ENCODE measurements at places on chromosomes 5 and 9.

DNA sequence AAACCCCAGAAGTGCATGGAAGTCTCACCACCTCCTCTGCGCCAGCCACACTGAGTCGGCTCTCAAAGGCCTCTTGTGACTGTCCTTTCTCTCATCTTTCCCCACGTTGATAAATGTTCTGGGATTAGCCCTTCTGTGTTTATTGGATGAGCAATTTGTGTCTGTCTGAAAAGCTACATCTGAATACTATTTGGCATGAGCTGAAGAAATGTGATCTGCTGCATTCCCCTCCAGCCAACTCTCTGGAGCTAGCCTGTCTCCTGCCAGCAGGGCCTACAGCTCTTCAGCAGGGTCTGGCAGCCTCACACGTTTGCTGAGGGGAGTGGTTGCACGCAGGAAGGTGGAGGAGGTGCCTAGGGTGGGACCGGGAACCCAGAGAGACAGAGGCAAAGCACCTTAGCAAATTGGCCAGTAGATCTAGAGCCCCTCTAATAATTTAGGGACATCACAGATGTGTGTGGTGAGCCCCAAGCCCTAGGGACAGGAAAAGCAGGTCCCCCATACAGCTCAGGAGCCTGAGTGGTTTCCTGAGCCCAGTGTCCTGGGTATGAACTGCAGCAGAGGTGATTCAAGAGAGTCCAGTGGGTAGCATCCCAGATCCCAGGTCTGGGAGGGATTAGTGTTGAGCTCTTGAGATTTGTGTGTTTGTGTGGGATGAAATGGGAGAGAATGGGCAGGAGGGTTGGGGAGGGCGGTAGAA lies 20.5 kb upstream of the B4GALT1 start:
- DNase-seq: no peak

DNA sequence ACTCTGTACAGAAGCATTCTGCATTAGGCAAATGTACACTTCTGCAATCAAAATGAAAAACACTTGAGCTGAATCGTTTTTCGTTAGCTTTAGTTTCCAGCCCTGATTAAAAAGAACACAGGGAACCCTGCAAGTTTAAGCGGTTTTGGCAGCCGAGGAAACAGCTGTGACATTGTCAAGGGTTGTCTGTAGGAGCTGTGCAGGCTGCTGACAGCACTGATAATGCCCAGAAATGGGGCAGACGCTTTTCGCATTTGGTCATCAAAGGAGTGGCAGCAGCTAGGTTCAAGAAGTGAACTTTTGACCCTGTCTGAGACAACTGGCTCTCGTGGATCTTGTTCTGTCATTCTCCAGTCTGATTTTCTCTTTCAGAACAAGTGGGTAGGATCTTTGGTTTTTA lies 165.6 kb upstream of the CCDC152 start:
- no peak for DNase-seq

DNA sequence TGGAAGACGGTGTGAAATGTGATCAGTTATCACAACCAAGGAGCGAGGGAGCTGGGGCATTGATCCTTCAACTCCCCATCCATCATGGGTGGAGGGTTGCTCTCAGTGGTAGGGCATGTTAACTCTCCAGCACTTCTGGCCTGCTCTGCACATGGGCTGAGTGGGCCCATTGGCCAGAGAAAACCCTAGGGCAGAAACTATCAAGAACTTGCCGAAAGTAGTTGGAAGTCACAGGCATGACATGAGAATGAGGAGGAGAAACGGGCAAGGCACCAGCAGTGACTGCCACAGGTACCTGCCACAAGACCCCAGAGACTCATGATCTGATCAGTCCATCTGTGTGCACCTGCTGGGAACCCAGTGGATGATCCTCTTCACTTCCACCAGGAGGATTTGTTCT lies 50.9 kb upstream of the CXCL14 start:
- DNase-seq: no peak

DNA sequence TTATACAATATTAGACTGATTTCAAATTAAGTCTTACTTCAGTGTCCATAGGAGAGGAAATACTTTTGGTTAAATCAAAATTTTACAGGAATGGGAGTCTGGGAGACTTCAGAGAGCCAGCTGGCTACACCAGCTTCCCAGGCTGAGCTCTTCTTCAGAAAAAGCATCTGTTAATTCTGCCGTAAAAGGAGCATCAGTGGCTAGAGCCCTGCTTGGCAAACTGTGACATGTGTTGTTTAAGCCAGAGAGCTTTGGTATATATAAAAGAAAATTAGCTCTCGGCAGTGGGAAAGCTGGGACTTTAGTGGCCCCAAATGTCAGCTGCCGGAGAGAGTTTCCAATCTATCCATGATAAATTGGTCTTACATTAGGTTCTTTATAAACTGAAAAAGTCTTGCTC lies 378.8 kb upstream of the TUSC1 start:
- no peak for DNase-seq
